ENCODE measurements at places on chromosomes 2 and 18.

- no peak for DNase-seq
Observed at GRCh38 chr18:25052511-25052921, 299.4 kb downstream of the ZNF521 start.

GRCh38 chr2:222518570-222519381, 94.4 kb downstream of the SGPP2 start:
- no peak for DNase-seq

GRCh38 chr18:48616484-48617255, 77.8 kb downstream of the CTIF start:
- DNase-seq: no peak

DNA sequence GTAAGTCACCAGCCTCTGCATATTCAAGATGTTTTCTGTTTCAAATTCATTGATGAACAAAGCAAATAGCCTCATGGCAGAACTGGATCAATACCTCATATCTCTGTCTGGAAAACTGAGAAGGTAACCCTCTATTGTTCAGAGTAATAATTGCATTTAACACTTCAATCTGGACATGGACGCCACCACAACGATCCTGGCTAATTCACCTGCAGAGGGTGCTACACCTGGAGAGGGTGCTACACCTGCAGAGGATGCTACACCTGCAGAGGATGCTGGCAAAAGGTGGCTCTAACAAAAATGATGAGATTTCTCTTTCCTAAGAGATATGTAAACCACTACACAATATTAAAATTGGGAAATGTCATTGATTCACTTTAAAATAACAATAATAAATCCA, 183.1 kb upstream of the HNRNPA3 start:
- DNase-seq: no peak

- no peak for DNase-seq
Observed at GRCh38 chr2:27800856-27801255, 29.3 kb downstream of the MRPL33 start.

GRCh38 chr18:58922995-58923394, 58.3 kb downstream of the ZNF532 start:
- DNase-seq: no peak

DNA sequence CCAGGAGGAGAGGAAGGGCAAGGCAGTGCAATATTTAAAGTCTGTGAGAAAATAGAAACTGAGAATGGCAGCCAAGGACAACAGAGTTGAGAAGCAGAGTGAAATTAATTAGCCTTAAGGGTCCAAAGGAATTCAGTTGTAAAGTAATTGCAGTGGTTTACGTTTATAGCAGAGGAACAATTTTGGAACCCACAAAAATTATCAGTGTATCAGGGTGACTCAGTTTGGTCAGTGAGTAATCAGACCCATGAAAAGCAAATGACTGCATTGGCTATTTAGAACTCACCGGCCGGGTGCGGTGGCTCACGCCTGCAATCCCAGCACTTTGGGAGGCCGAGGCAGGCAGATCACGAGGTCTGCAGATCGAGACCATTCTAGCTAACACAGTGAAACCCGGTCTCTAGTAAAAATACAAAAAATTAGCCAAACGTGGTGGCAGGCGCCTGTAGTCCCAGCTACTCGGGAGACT, 245.8 kb upstream of the SLC39A10 start:
- no peak for DNase-seq

DNA sequence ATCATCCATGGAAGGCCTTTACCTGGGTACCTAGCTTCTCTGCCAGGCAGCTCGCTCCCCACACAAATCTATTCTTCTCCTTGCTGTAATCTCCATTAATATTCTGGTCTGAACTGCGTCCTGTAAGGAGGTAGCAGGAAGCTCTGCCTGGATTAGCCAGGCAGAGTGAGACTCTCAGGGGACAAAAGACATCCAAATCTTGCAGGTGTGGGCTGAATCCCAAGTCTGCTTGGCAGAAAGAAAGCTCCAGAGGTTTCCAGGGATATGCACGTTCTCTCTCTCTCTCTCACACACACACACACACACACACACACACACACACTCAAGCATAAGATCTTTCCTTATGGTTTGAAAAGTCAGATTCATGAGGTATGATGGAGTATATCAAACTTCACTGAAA, 66.5 kb downstream of the THNSL2 start:
- DNase-seq: no peak

Measured in stimulated activated CD8-positive, alpha-beta memory T cell treated with anti-CD3 and anti-CD28 coated beads, Interleukin-7, amount 100 ng/mL, for 1 hour (primary cell).